ENCODE measurements at places on chromosomes 4 and X. TPM values are rescaled to one million over a fixed set of nuclear protein-coding genes. Genes with fewer than 3 reads are reported as not detected.

The NUDT10 gene
- total RNA-seq, result 1.8 TPM

The NDNF gene
- total RNA-seq, result 10.0 TPM

The PRDM8 gene
- 8.8 TPM for total RNA-seq

The EGFL6 gene
- total RNA-seq, result 2.1 TPM

The AREG gene
- 1.5 TPM for total RNA-seq

The NKX3-2 gene
- 1.3 TPM for total RNA-seq

The LONRF3 gene
- 0.33 TPM for total RNA-seq

The OTC gene
- total RNA-seq, result not detected

The GPR82 gene
- total RNA-seq, result not detected

The TMEM184C gene
- 34.3 TPM for total RNA-seq

The SPINK2 gene
- not detected for total RNA-seq

The BMP3 gene
- total RNA-seq, result not detected

The FGA gene
- total RNA-seq, result not detected

The SRPX2 gene
- total RNA-seq, result 18.2 TPM

The FUNDC1 gene
- 11.3 TPM for total RNA-seq

The ZBTB33 gene
- total RNA-seq, result 9.7 TPM

Measured in fibroblast of lung (primary cell).